ENCODE measurements at places on chromosomes 13 and 19.

DNA sequence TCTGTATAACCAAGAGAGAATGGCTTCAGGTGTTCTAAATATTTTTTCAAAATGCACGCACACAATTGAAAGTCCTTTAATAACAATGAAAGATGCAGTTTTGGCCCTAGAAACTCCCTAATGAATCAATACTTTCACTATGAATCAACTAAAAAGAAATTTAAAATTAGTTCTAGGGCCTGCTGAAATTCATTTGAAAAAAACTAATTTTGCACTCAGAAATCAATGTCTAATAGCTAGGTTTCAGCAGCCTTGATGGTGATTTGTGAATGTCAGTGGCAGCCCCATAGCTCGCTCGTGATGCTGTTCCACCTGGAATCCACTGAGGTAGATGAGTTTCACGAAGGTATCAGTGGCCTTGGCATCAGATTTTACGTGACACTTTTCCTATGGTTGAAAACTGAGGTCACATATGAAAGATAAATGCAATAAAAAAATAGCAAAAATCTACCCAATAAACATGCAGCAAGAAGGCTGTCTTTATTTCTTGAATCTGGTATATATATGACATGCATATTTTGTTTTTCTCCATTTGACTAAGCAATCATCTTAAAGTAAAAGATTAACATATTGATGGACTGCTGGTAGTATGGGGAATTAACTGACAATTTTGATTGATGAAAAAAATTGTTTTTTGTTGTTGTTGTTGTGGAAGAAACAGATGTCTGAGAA, 141.0 kb downstream of the AKAP11 start:
- no peak for DNase-seq

GRCh38 chr13:112907286-112907685, 61.7 kb upstream of the MCF2L start:
- no peak for DNase-seq

DNA sequence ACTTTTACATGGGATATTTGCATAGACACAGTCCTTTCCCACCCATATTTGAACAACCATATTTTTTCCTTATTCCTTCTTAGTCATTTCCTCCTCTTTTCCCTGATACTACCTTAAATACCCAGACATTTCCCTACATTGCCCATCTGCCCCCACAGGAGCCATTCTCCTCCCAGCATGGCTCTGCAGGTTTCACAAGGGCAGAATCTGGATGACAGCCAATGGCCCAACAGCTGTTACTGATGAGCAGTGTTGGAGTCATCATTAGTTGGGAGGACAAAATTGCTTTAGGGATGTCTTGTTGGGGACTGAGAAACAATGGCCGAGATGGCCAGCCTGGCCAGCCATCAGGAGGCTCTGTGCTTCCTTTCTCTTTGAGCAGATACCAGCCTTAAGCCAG, 209.5 kb downstream of the KLF5 start:
- DNase-seq = no peak

- no peak for DNase-seq
These were observed 698.8 kb downstream of the UQCRFS1 start for GRCh38 chr19:28514166-28514565.

- no peak for DNase-seq
These were observed 2.9 kb downstream of the ZNF816 start for GRCh38 chr19:52959613-52960295.

DNA sequence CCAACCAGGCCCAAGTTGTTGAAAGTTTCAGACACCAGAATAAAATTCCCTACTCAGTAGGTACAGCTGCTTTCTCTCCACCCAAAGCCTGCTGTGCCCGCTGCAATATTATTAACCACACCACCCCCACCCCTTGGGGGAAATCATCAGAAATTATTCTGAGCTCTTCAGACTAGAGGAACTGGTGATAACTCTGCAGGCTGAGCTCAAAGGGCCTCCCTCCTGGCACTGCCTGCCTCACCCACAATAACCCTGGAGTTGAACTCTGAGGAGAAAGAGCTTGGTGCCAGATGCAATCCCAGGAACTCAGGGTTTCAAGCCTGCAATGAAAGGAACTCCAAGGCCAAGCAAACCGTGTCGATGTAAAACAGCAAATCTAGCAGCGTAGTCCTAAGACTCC, 381.7 kb upstream of the ZNF507 start:
- no peak for DNase-seq

DNA sequence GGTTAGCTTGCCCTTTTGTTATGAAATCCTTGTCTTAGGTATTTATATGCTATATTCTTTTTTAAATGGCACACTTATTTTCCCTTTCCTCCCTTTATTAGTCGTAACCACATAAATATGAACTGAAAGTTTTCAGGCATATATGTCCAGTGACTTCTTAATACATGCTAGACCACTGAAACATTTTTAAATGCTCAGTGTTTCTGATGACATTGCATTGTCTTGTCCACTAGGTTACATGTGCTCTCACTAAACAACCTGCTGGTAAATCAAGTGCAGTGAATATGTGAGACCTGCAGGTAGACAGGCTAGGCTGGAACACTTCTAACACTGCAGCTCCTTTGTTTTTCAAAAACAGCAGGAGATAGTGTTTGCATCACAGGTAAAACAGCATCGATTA, 332.6 kb upstream of the DACH1 start:
- DNase-seq = no peak

- DNase-seq = no peak
These were observed 11.6 kb upstream of the PGLS start for GRCh38 chr19:17499648-17500446.

- no peak for DNase-seq
These were observed 58.2 kb upstream of the USE1 start for GRCh38 chr19:17156947-17157302.

DNA sequence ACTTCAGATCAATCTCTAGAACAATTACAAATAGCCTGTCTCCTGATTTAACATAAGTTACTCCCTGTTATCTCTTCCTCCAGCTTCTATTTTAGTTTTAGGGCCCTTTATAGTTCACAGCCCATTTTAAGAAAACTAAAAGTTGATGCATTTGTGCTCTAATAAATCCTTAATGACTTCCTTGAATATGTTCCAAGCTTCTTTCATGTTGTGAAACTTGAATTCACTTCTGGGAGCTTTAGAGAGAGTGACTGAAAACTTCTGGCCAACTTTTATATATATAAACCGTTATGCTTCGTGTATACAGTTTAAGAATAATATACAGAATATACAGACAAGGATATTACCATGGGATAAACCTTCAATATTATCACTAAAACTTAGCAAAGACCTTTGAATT, 366.8 kb downstream of the TBC1D4 start:
- no peak for DNase-seq

All from stimulated activated CD8-positive, alpha-beta memory T cell treated with anti-CD3 and anti-CD28 coated beads, Interleukin-4, amount 100 ng/mL, for 1 hour (primary cell).